ENCODE measurements at places on chromosomes 12 and 14.
A peak's percentile ranks its signal among the peaks of the same experiment; 100 is the strongest.

- DNase-seq, result no peak
Observed at GRCh38 chr14:103697603-103698379, 17.5 kb downstream of the XRCC3 start.

DNA sequence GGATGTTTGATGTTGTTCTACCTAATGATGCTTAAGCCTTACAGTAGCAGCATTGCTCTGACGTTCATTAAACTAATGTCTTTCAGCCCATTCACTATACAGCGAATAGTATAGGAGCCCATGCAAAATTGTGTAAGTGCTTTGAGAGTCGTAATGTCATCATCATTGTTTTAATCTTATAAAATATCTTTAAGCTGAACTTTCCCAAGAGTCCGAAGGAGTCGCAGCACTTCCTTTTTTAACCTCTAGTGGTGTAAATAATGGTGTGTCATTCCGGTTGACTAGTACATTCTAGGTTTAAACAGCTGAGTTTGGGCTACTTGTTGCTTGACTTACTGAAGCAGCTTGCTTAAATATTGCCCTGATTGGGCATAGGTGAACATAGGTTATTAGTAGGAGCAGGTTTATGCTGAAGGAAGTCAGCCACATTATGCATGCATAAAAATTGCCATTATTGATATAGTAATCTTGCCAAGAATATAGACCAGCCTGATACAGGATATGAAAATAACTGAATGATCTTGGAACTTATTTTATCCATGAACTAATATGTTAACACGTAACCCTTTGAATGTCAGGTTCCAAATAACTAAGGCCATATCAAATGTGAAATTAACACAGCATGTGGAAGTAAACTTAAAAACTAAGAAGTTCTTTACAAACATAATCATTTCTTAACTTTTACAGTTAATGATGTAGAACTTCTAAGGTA is 2.6 kb downstream of the WNK1 start:
- peak; percentile 69 for DNase-seq

GRCh38 chr14:101475456-101476257 is 85.6 kb upstream of the DIO3 start:
- DNase-seq, result no peak

- peak; percentile 8 for DNase-seq
Observed at GRCh38 chr12:48285751-48286650, 64.7 kb downstream of the ZNF641 start.

DNA sequence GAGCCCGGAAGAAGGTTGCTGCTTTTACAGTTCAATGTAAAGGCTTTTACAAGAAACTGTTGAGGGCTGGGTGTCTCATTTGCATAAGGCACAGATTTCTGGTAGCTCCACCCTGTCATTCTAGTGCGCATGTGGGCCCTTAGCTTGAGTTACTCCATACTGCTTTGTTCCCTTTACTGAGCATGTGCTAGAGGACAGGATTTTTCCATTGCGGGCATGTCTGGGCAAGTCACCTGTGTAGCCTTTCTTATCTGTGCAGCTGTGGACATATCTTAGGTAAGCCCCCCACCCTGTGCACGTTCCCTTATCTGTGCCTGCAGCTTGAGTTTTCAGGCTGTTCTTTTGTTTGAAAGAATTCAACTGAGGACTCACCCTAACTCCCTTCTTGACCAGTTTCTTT is 56.2 kb upstream of the ARHGAP5 start:
- DNase-seq, result no peak

GRCh38 chr12:22406627-22407026 is 72.1 kb upstream of the ST8SIA1 start:
- no peak for DNase-seq

GRCh38 chr14:21072031-21072473 is 1.9 kb downstream of the ARHGEF40 start:
- DNase-seq, result no peak

DNA sequence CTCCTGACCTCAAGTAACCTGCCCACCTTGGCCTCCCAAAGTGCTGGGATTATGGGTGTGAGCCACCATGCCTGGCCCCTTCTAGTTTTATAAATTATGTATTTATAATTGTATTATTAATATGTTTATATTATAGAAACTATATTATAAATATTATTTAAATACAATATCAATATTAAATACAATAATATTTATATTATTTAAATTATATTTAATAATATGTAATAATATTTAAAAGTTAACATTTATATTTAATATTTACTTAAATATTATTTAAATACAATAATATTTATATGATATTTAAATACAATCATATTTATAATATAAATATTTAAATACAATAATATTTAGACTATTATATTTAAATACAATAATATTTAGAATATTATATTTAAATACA is 20.0 kb downstream of the SDR9C7 start:
- DNase-seq, result no peak

DNA sequence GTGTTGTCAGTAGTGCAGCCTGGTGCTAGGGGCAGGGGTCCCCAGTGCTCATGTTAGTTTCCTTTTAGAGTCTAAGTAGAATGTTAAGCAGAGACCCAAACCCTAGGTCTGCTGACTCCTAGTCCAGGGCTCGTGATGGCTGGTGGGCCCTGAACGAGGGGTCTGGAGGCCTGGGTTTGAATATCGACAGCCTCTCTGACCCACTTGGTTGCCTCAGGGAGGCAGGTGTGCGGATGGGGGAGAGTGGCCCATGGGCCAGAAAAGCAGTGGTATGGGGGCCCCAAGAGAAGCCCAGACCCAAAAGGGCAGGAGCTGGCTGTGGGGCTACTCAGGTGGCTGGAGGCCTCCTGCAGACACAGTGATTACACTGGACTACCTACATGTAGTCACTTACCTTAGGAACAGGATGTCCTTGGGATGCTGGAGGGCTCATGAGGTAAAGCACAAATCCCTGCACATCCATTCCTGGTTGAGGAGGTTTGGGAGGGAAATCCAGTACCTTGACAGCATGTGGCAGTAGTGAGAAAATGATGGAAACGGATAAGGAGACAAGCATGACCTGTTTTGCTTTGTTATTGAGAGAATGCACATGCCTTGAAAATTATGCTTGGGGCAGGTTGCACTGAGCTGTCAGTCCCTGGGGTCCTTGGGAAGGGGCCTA is 1.7 kb upstream of the SLC25A29 start:
- DNase-seq, result no peak
